IPS-NIHi11 (cell line): ENCODE measurements at places on chromosomes 2 and 18.

- no peak for DNase-seq
These were observed 486.0 kb downstream of the ERBB4 start for GRCh38 chr2:212052412-212053159.

- DNase-seq: no peak
These were observed 56.6 kb downstream of the ZNF804A start for GRCh38 chr2:184654945-184655344.

DNA sequence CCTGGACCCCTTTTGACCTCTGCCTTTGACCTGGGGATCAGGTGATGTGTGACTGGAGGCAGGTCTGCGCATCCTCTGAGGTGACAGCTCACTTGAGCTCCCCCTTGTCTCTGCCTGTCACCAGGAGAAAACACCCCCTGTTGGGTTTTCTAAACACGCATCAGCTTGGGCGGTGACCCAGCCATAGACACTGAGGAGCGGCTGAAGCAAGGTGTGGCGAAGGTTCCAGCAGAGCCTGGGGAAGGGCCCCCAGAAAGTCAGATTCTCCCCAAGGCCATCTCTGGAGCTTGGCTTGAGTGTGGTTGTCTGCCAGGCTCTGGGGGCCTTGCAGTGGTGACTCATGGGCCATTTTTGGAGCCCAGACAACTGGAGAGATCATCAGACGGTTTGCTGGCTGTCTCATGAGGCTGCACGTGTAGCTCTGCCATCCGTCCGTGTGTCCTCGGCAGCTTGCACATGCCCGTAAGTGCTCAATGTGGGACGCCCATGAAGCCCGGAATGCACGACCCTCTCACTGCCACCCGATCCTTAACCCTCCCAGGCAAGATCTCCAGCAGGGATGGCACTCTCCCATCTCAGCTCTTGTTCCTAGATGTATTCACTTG lies 29.4 kb downstream of the SIX3 start:
- no peak for DNase-seq

DNA sequence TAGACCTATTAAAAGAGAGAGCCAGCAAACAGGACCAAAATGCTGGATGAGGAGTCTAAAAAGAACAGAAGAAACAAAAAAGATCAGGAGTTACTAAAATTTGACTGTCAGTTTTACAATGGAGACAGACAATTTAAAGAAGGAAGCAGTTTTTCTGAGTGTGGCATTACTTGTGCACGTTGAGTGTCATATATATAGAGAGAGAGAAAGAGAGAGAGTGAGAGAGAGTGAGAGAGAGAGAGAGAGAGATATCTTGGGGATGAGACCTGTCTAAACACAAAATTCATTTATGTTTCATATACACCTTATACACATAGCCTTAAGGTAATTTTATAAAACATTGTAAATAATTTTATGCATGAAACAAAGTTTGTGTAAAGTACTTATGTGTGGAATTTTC lies 2.1 kb upstream of the GALNT3 start:
- DNase-seq: no peak

DNA sequence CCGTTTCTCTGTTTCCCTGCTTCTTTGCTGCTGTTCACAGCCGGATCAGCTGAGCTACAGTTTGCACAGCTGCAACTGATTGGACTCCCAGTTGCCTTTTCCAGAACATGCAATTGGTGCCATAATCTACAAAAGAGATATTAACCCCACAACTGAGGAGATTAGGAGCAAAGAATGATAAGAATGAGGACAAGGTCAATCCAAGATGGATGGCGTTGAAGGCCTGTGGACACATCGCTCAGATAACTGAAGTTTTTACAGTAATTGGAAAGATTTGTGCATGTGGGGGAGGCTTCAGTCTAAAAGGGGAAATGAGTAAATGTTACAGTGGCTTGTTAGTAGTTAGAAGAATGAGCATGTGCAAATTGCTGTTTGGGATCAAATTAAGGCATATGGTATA lies 263.2 kb downstream of the TGIF1 start:
- DNase-seq: no peak

DNA sequence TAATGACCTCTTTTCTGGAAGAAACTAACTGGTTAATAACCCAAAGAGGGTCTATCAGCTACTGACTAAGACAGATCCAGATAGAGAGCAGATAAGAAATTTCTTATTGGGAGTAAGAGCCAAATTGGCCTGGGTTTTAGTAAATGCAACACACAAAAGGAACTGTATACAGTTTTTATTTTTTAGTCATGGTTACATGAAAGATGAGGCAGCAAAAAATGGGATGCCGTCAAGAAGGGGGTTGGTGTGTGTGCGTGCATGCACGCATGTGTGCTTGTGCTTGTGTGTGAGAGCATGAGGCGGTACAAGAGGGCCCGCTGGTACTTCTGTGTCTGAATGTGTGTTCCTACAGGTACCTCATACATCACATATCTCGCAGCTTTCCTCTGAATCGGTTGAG lies 466.2 kb upstream of the HNRNPA3 start:
- DNase-seq: no peak

- DNase-seq: no peak
These were observed 6.3 kb downstream of the OSR1 start for GRCh38 chr2:19351899-19352697.

- DNase-seq: no peak
These were observed 135.7 kb downstream of the DIS3L2 start for GRCh38 chr2:232097260-232097659.

- DNase-seq: no peak
These were observed 31.8 kb downstream of the ARHGAP25 start for GRCh38 chr2:68766376-68766845.

GRCh38 chr2:222862909-222863544 lies 2.2 kb downstream of the ACSL3 start:
- DNase-seq: no peak

DNA sequence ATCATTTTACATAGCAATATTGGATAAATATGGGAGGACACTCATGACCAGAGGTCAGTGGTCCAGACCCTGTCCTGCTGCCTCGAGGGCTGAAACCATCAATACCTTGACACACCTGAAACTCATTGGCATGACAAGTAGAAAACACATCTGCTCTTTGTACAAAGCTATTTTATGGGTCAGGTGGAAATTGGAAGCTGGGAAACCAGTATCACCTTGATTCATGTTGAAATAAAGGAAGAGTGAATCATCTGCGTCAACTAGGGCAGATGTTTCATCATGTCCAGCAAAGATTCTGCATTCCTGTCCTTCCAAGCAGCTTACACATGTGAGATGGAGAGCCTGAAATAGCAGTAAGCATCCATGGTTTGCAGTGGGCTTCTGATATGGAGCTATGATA lies 80.0 kb upstream of the ERBB4 start:
- no peak for DNase-seq

DNA sequence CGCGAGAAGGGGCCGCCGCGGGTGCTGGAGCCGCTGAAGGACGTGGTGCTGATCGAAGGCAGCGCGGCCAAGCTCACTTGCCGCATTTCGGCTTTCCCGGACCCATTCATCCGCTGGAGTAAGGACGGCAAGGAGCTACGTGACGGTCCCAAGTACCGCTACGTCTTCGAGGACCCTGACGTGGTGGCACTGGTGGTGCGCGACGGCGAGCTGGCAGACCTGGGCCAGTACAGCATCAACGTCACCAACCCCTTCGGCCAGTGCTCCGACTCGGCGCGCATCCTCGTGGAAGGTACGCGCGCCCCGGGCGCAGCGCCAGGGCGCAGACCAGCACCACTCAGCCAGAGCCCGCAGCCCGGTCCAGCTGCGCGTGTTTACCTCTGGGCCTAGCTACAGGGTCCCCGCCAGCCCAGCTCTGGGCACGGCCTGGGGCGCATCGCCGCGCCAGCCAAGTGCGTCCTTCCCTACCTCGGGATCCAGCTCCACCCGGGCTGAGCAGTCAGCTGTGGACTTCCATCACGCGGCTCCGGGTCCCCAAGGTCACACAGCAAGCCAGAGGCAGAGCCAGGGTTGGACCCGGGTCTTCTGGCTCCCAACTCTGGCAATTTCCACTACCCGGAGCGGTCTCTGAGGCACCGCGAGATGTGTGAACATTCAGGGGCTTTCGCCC lies 1.7 kb upstream of the GMPPA start:
- no peak for DNase-seq

DNA sequence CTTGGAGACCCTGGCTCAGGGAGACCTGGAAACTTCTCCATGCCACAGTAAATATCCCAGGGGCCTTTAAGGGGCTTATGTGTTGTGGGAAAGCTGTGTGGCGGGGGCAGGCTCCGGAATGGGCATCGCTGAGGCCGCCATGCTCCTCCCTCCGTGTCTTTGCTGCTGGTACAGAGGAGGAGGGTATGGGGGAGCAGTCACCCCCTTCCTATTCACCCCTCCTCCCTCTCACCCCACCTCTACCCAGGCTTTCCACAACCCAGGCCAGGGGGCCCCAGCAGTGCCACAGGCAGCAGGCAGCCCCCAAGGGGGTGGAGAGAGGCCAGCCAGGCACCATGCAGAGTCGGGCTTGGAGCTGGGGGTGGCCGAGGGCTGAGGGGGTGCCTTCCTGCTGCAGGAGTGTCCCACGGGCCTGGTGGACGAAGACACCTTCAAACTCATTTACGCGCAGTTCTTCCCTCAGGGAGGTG lies 28.0 kb upstream of the FAHD2A start:
- no peak for DNase-seq

DNA sequence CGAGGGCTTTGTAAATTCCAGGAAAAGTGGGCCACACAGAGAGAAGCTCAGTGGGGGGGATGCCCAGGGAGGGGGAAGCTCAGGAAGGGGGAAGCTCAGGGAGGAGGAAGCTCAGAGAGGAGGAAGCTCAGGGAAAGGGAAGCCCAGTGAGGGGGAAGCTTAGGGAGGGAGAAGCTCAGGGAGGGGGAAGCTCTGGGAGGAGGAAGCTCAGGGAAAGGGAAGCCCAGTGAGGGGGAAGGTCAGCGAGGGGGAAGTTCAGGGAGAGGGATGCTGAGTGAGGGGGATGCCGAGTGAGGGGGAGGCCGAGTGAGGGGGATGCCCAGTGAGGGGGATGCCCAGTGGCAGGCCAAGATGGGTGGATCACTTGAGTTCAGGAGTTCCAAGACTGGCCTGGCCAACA lies 821 bp upstream of the CHRNG start:
- DNase-seq: no peak

DNA sequence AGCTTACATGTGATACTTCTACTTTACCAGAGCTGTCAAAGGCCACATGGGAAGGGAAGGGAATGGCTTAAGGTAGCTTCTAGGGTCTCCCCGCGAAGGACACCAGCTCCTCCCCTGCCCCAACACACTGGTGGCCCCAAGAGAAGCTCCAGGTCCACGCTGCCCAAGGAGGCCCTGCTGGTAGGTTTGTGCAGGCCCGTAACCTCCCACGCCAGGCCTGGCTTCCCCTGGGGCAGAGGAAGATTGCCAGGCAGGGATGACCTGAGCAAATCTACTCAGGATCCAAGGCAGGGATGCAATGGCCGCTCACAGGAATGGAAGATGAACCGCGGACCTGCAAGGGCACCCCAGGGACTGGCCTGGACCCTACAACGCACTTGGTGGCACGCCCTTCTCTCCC lies 205.1 kb downstream of the MGAT5 start:
- DNase-seq: no peak

GRCh38 chr2:7567646-7568045 lies 650.4 kb downstream of the RNF144A start:
- DNase-seq: no peak

GRCh38 chr2:129768036-129768386 lies 211.5 kb upstream of the RAB6C start:
- DNase-seq: peak; percentile 39

GRCh38 chr18:48326901-48327675 lies 82.1 kb downstream of the ZBTB7C start:
- DNase-seq: no peak

DNA sequence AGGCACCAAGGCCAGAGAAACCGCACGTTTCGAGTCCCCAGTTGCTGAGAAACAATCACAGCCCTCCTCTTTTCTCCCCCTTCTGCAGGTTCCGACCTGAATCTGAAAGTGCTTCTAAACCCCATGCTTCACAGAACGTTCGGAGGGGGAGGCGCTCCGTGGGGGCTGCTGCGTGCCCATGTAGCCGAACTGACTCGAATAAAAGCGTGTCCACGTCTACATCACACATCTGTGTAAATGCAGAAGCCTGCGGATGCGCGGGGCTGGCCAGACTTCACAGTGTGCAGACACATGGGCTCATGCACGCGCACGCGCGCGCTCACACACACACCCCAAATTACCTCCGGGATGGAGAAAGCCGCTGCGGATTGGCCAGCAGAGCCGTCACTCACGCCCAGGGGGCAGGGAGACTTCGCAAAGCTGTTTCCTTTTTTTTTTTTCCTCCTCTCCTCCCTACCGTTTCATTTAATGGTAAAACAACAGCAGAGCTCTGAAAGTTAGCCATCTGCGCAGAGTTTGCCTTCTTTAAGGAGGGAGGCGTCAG lies 2.3 kb downstream of the ZNF516 start:
- peak; percentile 94 for DNase-seq

GRCh38 chr18:3526421-3527354 lies 76.7 kb downstream of the TGIF1 start:
- DNase-seq: peak; percentile 55

- no peak for DNase-seq
These were observed 10.4 kb upstream of the ALK start for GRCh38 chr2:29931818-29932217.

GRCh38 chr2:102005989-102006885 lies 14.5 kb downstream of the IL1R2 start:
- peak; percentile 65 for DNase-seq

DNA sequence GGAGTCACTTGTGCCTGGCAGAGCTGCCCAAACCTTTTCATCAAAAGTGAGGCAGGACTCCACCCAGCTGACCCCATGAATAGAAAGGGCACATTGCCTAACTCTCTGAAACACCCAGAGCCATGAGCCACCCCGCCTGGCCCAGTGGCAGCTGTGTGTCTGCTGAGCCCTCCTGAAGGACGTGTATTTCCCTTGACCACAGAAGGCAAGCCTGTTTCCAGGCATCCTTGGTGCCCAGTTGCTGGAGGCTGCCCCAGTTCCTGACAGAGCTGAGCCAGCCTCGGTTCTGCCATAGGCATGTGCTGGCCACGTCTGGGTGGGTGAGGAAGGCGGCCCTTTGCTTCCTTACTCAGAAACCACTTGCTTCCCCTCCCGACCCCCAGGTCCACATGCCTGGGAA lies 124.7 kb upstream of the GLI2 start:
- DNase-seq: no peak

- DNase-seq: no peak
These were observed 187.8 kb upstream of the TNP1 start for GRCh38 chr2:217047631-217048030.

DNA sequence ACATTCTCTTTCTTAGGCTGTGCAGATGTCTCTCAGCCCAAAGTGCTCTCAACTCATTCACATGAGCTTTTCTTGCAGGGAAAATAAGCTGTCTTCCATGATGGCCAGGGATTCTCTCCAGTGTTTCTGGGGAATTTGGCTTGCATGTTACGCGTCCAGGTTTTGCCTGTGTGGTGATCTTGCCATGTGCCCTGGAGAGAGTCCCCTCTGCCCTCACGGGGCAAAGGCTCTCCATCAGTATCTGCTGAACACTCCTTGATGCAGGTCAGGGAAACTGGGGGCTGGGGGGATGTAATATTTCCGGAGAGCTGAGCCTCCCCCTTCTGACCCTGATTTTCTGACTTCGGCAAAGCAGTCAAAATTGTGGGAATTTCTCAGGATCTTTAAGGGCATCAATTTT lies 87.6 kb downstream of the ACKR3 start:
- DNase-seq: no peak
